Left lung (tissue), 14 donors: ENCODE measurements at places on chromosomes 7 and 10.

- DNase-seq: no peak
These were observed 19.3 kb downstream of the VWA2 start for GRCh38 chr10:114258274-114258840.

GRCh38 chr10:127992376-127992775 lies 85.5 kb downstream of the PTPRE start:
- DNase-seq: no peak

DNA sequence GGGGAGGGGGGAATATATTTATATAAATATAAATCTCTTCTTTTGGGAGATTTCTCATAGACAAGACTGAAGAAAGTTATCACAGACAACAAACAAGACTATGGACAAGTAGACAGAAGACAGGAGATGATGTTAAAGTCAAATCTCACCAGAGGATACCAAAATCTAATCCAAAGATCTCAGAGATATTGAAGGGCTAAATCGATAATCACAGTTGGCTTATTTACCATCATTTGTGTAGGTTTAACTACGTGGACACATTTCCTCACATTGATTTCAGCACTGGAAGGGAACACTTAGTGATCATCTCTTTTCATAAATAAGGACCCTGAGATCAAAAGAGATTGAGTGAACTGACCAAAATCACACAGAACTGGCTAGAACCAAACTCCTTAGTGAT lies 2.7 kb upstream of the INPP5F start:
- no peak for DNase-seq

DNA sequence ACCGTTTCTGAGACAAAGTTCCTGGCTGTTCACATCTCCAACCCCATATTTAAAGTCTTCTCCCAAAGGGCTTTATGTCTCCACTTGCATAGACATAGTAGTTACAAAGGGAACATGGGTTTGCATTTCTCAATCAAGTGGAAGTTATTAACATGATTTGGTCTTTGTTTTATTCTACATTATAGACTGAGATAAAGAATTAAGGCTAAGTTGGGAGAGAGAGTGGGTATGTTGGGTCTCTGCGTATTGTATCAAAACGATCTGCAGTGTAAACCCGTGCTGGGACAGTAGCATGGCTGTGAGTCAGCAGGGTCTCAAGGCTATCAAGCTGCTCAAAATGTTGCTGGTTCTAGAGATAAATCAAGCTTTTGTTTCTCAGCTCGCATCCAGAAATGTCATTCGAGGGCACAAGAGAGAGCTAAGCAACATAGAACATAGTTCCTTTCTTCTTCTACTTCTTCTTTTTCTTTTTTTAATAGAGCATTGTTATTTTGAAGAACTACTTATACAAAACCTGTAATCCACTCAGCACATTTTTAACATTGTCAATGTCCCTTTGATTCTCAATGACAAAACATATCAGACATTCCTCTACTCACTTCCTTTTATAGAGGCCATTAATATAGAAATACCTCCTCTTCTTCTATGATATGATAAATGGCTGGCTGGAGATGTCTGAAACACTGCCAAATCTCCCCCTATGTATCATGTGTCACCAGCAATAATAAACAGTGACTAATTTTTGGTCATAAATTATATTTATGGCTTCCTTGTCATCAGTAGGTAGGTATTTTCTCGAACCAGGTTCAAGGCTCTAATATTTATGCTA lies 34.5 kb upstream of the RHOBTB1 start:
- no peak for DNase-seq

GRCh38 chr7:151888079-151889067 lies 11.5 kb upstream of the PRKAG2 start:
- DNase-seq: no peak

DNA sequence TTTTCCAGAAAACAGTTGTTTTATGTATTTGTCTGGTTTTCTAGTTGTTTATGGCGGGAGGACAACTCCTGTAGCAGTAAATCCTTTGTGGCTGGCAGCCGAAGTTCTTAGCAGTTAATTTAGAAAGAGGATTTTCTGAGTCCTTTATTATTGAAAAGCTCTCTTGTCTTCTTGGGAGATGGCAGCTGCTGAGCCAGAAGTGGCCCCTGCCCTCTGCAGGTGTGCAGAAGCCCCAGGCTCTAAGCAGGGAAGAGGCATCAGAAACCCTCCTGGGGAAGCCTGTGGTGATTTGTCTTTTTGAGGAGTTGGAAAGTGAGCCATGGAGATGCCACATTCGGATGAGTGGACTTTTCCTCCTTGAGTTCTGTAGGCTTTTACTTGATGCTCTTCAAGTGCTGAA lies 106.3 kb downstream of the GLRX3 start:
- DNase-seq: no peak

GRCh38 chr10:22022257-22023032 lies 18.9 kb upstream of the DNAJC1 start:
- DNase-seq: no peak

- no peak for DNase-seq
These were observed 125.8 kb downstream of the PTPRN2 start for GRCh38 chr7:158461824-158462223.
